ENCODE measurements at places on chromosomes 16 and 17.

- DNase-seq, result no peak
Observed at GRCh38 chr16:67105881-67106280, 3.9 kb upstream of the PHAF1 start.

- DNase-seq, result no peak
Observed at GRCh38 chr17:77288115-77288619, 147.4 kb downstream of the SEC14L1 start.

DNA sequence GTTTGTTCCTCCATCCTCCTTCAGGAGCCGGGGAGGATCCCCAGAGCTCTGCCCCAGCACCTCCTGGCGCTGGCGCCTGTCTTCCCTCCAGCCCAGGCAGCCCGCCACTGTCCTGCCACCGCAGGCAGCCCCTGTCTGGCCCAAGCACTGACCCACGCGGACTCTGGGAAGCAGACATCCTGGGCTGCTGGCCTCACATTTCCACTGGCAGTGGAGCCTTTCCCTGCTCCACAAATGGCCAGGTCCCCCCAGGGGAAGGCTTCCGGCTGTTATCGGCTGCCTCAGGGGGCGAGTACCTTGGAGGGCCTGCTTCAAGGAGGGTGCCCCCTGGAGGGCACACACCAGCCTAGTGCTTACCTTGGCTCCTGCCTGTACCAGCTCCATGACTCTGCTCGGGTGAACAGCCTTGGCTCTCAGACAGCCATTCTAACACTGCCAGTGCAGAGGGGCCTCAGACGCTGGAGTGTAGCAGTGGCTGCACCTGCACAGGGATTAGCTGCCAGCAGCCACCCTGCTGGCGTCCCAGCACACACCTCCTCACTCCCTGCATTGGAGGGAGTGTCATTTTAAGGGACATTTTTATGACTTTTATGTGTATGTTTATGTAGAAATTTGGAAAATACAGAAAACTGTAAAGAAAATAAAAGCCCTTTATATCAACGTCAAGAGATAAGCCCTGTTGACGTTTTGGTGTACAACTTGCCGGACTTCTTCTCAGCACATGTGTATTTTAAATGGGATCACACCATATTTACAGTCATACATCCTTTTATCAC is 21.0 kb downstream of the ACE start:
- DNase-seq, result no peak

GRCh38 chr17:69470702-69471101 is 56.2 kb downstream of the MAP2K6 start:
- no peak for DNase-seq

GRCh38 chr17:54524501-54524900 is 376.2 kb upstream of the TOM1L1 start:
- no peak for DNase-seq

Measured in stimulated activated CD4-positive, alpha-beta T cell treated with anti-CD3 and anti-CD28 coated beads, Interleukin-2, amount 100 ng/mL, for 4 hours (primary cell).